ENCODE measurements at places on chromosomes 7 and 10.

GRCh38 chr10:106402458-106402857 lies 762.0 kb downstream of the SORCS1 start:
- DNase-seq: no peak

DNA sequence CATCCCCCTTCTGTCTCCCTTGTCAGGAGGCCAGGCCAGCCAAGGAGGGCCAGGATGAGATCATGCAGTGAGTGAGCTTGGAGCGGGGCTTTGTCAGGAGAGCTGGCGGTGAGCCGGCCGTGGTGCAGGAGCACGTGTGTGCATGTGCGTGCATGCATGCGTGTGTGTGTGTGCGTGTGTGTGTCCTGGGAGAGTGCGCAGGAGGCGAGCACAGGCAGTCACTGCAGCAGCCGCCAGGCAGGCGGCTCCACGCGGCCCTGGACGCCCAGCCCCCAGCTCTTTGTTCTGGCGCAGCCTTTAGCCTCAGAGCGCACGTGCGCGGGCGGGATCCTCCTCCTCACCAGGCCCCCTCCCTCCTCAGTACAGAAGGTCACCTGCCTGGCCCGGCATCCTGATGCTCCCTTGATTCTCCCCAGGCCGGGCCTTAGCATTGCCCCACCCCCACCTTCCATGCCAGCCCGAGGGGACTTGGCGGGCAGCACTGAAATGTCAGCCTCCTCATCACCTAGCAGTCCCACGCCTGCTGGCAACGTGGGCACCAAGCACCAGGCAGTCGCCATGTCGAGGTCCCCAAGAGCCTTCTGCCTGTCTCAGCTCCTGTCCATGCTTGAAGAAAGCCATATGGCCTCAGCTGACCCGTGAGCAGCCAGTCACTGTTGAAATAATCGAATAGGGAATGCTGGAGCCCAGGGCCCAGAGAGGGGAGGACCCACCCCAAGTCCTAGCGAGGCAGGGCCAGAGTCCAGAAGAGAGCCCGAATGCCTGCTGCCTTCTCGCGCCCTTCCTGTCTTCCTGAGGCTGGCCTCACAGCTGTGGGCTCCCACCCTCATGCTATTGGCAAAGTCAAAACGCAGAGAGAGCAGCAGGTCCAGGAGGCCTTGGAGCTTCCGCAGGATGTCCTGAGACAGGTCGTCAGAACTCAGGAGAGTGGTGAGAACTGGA lies 125.9 kb upstream of the PPIF start:
- DNase-seq: no peak

DNA sequence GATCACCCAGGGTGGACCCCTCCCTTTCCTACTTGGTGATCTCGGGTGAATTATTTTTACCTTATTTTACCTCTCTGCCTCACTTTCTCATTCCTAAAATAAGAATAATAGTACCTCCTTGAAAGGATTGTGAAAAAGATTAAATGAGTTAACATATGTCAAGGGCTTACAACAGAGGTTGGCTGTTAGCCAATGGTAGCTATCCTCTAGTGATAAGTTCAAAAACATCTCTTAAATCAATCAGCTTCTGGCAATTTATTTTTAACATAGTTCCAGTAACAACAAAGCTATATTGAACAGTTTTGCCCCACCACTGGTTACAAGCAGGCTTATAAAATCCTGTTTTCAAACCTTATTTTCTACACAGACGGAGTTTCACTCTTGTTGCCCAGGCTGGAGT lies 45.4 kb downstream of the TMEM168 start:
- no peak for DNase-seq

GRCh38 chr10:6694447-6695140 lies 114.5 kb upstream of the PRKCQ start:
- no peak for DNase-seq

DNA sequence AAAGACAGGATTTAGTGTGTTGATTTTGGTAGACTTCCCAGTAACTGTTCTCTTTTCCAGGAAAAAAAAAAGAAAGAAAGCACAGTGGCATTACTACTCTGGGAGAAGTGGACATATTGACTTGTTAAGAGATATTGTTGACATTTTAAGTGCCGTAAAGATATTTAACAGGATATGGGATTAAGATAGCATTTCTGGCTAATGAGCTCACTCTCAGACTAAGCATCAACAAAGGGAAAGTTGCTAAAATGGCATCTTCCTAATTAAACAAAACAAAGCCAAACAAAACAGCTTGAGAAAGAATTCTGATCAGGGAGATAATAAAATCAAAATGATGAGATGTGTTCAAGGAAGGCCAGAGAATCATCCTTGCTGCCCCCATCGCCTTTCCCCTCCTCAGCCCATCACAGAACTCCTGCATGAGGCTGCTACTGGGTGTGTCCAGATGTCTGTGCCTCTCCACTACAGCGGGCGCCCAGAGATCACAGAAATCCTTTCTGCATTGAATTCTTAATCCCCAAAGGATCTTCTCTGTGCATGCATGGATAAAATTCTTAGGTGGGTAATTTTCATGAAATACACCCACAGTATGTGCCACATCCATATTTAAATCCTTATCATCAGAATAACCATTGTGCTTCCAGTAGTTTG lies 270.5 kb downstream of the POU6F2 start:
- no peak for DNase-seq

DNA sequence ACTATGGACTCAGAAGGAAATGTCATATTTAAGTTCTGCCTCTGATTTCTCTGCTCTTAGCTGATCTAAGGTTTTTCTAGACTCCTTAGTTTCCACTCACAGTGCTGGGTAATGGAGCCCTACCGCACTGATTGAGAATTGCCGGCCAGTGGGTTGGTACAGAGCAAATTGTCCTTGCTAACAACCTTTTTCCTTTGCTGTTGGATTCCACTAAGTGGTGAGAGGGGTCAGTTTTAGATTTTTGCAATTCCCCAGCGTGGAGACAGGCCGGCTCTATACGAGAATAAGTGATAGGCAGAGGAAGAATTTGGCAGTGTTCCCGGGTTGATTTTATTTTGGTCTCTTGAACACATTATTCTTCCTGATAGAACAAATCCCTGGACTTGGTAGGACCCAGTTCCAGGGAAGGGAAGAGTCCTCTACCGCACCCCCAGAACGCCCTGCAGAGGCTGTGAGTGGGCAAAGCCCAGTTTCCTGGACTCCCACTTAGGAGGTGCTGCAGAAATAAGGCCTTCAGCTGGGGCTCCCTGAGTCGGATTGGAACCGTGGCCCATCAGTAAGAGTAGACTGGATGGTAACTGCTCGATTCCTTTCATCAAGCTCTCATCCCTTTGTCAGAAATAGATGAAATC lies 3.0 kb upstream of the NRP1 start:
- no peak for DNase-seq

DNA sequence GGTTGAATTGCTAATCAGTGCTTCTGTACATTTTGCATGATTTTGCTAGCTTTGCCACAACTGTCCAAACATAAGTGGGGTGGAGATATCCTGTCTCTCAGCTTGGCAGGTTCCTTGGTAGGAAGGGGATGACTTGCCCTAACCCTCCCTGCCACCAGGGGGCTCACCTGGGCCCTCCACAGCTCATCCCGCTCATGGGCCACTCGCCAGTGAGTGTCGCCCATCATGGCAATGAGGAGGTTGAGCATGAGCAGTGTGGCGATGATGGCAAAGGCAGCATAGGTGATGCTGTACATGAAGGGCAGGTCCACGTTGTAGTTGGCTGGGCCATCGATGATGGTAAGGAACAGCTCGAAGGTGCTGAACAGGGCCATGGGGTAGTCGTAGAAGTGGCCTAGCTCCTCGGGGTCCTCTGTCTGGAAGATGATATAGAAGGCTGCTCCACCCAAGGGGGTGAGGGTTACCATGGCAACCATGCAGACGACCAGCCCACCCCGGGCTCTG lies 12.2 kb downstream of the TRPV6 start:
- peak; percentile 45 for DNase-seq

- DNase-seq: no peak
Measured at GRCh38 chr7:31855530-31855929, 168.5 kb downstream of the PPP1R17 start.

DNA sequence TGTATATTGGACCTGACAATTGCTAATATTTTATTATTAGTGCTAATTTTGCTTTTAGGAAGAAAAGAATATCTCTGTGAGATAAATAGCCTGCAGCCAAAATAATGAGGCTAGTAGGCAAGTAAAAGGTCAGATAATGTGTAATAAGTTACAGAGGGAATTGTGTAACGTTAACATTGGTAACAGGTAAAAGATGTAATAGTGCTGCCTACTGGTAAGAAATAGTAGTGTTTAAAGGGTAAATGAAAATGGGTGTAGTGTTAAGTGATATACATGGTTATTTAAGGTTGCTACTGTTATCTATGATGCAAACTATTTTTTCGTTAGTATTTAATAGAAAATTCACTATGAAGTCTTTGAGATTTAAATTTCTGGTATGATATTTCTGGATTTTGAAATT lies 9.2 kb upstream of the FOXP2 start:
- DNase-seq: no peak

- DNase-seq: no peak
Measured at GRCh38 chr7:79529214-79529880, 75.9 kb upstream of the MAGI2 start.

DNA sequence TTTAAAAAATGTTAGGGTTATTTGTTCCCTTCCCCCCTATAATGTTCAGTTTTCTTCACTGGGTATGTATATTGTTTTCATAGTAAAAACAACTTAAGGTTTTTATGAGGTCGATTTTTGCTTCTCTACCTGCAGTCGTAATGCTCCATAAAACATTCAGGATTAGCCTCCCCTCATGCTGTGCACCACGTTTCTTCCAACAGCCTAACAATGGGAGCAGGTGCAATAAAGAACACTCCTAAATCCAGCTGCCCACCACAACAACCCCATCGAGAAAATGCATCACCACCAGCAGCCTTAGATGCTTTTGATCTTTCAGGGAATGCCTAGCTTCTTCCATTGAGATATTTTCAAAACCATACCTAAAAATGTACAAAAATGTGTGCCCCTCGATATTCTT lies 111.1 kb downstream of the ADAM12 start:
- no peak for DNase-seq

- no peak for DNase-seq
Measured at GRCh38 chr10:94490789-94491039, 54.9 kb upstream of the HELLS start.

DNA sequence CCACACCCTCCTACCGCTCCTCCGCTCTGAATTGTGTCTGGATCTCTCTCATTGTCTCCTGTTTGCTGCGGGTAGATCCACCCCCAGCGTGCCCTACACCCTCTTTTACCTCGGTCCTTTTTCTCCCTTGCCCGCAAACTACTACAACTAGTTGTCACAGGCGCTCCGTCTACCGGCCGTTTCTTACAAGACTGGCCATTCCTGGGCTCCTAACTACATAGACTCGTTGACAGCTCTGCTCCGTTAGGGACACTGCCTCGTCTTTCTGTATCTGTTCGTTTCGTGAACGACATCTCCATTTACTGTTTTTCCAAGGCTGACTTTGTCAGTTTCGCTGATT lies 786 bp downstream of the TAF3 start:
- peak; percentile 56 for DNase-seq

DNA sequence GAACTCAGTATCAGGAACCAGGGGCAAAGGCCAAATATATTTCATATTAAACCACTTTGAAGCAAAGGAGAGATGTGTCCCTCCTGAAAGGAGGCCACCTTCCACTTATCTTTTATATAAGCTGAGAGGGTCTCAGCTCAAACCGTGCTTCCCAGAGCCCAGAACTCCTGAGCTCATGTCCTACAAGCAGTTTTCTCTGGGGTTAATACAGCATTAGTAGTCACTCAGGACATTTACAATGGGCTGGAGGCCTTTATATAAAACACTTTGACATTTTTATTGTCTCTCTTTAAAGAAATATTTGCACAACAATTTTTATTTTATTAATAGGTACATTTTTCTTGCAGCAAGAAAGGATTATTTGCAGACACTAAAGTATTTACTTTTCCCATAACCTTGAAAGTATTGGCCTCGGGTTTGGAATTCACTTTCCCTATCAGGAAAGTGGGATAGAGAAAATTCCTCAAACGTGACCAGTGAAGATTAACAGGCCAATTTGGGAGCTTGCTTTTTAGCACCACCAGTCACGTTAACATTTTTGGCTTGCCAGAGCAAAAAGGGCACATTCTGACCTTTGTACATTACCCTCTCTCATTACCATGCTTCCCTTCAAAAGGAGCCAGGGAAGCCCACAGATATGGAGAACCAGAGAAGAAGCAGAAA lies 464.9 kb upstream of the NRP1 start:
- no peak for DNase-seq

DNA sequence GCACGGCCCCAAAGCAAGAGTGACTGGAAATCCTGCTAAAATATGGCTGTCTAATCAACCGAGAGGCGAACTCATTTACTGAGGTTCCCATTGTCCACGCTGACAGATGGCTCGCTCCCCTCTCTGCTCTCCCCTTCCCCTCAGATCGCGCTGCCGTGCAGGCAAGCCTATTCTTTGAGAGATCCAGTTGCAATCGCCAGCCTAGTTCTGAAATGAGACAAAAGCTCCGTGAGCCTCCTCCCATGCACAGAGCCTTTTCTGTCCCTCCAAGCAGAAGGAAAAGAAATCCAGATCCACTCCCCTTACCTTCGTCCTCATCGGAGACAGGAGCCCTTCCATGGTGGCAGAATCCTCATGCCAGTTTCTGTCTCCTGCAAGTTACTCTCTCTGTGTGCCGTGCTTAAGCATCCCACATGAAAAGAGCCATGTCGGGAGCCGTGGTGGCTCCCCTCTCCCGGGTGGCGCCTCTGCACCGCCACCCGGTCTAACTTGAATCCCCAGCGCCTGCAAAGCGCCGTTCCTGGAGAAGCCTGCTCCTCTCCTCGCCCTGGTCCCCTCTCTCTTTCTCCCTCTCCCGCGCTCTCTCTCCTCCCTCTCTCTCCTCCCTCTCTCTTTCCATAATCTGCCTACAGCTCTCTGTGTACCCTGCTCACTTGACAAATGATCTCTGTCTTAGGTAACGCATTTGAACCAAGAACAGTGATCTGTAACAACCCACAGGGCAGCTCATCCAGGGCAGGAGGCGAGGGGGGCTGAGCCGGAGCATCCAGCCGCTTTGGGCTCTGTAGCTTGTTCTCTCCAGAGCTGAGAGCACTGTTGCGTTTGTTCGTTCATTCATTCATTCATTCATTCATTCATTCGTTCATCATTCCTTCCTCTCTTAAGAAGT lies 156.8 kb downstream of the FRMD4A start:
- DNase-seq: no peak

GRCh38 chr7:123748171-123748733 lies 551 bp downstream of the WASL start:
- DNase-seq: peak; percentile 45

GRCh38 chr7:79909176-79909575 lies 225.5 kb upstream of the GNAI1 start:
- no peak for DNase-seq

GRCh38 chr10:72794260-72794659 lies 99.3 kb upstream of the OIT3 start:
- DNase-seq: no peak

GRCh38 chr7:133783276-133783675 lies 343.9 kb upstream of the LRGUK start:
- no peak for DNase-seq

All from activated CD8-positive, alpha-beta T cell treated with anti-CD3 and anti-CD28 coated beads, Interleukin-2, amount 10 ng/mL, durations not matched to agents 7 days and 5 days (primary cell).